ENCODE measurements at places on chromosomes 4 and X.

DNA sequence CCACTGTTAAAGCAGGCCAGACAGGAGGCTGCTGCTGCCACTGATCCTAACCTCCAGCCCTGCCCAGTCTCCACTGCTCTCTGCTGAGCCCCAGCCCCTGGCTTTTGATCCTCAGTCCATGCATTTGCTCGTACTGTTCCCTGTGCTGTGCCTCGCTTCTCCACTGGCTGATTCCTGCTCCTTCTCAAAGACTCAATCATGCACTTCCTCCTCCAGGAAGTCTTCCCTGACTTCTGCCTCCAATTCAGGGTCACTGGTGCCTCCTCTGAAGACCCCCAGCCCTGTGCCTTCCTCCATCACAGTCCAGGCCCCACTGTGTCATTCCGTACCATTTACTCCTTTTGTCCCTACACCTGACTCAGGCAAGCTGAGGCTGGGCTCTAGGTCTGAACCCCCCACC, 230.6 kb upstream of the PSAPL1 start:
- DNase-seq: no peak

GRCh38 chrX:150446995-150447394, 83.9 kb downstream of the MAMLD1 start:
- no peak for DNase-seq

DNA sequence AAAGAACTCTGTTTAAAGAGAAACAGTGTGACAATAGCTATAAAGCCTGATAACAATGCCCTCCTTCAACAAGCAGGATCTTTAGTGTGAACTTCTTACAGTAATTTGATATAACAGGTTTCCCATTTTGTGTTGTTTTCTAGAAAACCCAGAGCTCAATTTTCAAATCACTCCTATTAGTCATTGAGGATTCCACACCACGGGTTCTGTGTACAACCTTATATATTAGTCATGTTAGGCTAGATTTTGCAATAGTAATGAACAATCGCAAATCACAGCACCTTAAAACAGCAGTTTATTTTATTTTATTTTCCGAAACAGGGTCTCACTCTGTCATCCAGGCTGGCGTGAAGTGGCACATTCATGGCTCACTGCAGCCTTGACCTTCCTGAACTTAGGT, 1020.9 kb upstream of the INTU start:
- DNase-seq: no peak

GRCh38 chr4:55068522-55068921, 56.9 kb downstream of the KDR start:
- no peak for DNase-seq

DNA sequence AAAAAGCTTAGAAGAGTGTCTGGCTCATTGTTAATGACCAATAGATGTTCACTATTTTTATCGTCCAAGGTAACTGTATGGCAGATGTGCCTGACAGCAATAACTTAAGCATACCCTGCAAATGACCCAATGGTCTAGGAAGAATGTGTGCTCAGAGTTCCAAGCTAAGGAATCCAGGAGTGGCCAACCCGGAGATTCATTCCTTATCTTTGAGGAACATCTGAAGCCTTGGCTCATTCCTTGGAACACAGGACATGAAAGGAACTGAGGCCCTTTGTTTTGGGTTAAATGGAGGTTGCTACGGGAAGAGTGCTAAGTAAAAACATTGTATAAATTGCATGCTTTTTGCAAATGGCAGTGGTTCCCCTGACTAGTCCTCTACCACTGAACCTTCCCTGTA, 38.9 kb upstream of the EFNB1 start:
- no peak for DNase-seq

DNA sequence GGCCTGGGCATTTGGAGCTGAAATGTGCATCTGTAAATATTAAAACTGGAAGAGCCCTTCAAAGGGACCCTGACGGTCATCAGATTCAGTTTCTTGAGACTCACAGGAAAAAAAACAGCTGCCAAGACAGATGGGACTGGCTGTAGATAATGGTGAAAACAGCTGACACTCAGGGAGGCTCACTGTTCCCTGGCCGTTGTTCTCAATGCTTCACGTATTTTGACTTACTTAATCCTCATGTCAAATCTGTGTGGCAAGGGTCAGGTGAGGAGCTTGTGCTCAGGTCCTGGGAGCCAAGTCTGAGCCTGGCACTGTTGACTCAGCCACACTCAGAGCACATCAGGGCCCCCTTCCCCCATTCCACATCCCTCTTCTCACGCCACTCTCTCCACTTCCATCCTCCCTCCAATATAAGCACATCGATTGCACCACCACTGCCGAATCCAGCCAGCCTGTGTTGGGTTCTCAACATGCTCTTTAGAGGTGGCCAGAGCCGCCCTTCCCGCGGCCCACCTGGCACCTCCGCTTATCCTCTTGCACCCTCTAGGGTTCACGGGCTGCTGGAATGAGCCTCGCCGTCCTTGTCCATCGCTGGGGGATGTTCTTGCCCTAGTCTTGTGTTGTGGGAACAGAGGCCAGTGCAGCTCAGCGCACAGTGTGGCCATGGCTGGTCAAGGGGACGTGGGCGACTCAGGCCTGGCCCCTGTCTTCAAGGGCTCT, 40.1 kb downstream of the EVC start:
- no peak for DNase-seq

GRCh38 chr4:183314336-183314735, 5.7 kb downstream of the CLDN22 start:
- DNase-seq: no peak

DNA sequence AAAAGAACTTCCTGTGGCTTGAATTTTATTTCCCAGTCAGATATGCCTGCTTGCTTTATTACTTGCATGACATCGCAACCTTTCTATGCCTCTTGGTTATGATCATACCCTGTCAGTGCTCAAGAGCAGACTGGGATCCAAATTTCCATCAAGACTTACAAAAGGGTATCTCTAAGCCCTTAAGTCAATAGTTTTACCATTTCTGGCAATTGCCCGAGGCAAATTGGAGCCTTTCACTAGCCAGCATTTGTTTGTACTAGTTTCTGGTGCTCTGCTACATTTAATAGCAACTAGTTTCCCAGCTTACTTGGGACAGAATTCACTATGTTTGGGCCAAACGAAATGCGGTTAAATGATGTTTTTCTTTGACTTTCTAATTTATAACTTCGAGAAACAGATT, 73.2 kb upstream of the ITM2A start:
- no peak for DNase-seq

DNA sequence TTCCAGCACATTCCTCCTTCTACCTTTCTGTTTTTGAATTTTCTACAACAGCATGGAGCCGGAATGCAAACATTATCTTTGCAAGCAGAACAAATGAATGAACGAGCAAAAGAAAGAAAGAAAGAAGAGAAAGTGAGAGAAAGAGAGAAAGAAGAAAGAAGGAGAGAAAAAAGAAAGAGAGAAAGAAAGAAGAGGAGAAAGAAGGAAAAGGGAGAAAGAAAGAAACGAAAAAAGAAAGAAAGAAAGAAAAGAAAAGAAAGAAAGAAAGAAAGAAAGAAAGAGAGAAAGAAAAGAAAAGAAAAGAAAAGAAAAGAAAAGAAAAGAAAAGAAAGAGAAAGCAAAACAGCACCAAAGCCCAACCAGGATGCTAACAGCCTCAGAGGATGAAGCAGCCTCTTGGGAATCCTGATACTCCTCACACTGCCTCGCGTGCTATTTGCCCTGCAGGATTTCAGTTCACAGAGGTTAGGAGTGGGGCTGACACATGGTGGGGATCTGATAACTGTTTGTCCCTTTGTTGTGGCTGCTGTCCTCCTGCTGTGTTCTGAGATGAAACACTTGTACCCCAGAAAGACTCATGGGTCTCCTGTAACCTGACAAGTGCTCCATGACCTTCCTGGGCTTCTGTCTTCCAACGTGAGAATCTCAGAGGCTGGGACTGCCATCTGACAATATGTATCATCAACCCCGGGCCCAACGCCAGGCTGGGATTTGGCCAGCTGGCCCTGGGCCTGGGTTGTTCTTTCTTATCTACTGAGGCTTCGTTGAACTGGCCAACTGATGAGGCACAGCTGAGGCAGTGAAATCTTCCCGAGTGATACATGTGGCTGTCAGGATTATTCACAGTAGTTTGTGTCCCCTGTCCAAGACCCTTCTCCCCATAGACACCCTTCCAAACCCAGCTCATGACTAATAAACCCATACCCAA, 61.0 kb downstream of the SEPSECS start:
- DNase-seq: no peak

DNA sequence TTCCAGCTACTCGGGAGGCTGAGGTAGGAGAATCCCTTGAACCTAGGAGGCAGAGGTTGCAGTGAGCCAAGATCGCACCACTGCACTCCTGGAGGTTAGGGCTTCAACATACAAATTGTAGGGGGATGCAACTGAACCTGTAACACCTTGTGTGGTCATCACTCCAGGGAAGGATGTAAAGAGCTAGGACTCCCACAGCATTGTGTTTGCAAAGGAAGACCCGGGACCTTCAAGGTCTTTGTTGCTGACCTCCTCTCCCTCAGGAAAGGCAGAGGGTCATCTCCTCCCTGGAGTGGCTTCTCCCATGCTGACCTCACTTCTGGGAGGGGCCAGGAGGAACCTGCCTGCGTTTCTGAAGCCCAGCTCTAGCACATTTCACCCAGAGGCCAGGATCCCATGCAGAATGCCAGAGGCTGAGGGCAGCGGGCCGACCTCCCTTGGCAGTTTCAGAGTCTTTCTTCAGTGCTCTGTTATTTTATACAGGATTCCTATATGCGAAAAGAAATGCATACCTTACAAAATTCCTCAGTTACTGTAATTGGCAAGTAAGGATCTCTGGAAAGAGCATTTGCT, 80.2 kb downstream of the HTRA3 start:
- no peak for DNase-seq

GRCh38 chrX:30863974-30864373, 25.1 kb downstream of the TAB3 start:
- no peak for DNase-seq

DNA sequence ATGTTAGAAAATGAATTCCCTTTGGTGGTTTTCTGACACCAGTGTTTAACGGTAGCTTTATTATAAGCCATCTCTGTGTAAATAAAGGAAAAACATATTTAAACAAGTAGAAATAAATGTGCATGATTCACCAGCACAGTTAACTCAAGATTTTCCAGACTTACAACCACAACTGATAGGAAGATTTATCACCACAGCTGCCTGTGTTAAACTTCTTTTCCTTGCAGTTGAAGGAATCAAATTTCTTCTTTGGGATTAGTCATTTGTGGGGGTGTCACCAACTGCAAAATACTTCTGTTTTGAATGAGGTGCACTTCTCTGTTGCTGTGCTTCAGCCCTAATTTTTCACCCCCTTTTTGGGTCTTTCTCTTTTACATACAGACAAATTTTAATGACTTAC, 128.1 kb upstream of the STK26 start:
- DNase-seq: no peak

DNA sequence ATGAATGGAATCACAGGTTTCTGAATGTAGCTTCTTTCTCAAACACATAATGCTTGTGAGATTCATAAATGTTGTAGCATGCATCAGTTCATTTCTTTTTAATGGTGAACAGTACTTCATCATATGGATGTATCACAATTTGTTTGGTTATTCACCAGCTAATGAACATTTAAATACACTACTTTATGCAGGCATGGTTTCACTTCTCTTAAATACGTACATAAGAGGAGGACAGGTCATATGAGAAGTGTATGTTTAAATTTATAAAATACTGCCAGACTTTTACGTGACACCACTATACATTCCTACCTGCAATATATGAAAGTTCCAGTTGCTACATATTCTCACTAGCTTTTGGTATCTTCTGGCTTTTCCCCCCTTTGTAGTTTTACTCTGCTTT, 65.4 kb downstream of the ANKRD17 start:
- no peak for DNase-seq

GRCh38 chr4:73945674-73946449, 36.0 kb downstream of the PF4 start:
- DNase-seq: no peak

GRCh38 chr4:54548831-54549460, 108.8 kb upstream of the KIT start:
- no peak for DNase-seq

DNA sequence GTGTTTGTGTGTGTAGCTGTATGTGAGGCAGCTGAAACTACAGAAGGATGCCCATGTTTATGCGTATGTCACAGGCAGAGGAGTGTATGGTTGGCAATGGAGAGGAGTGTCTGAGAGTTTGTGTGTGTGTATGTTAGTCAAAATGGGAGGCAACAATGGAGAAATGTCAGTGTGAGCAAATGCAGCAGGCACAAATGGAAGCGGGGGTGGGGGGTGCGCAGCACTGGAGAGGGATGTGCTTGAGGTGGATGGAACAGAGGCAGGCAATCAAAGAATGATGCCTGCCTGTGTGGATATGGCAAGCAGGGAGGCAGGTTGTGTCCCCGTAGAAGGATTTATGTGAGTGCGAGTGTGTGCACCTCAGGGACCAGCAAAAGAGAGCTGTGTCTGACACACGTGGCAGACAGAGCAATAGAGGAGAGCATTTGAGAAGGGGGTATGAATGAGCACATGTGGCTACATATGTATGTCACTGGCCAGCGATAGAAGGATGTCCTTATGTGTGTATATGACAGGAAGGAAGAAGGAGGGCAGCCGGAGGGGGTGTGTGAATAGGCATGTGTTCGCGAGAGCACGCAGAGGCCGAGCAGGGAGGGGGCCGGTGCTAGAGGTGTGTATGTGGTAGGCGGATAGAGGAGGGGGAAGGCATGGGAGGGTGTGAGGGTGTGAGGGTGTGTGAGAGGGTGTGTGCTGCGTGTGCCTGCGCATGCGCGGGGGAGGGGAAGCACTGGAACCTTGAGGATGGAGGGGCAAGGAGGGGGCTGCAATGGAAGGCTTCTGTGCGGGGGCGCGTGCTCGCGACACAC, 1.1 kb downstream of the PJA1 start:
- peak; percentile 20 for DNase-seq

DNA sequence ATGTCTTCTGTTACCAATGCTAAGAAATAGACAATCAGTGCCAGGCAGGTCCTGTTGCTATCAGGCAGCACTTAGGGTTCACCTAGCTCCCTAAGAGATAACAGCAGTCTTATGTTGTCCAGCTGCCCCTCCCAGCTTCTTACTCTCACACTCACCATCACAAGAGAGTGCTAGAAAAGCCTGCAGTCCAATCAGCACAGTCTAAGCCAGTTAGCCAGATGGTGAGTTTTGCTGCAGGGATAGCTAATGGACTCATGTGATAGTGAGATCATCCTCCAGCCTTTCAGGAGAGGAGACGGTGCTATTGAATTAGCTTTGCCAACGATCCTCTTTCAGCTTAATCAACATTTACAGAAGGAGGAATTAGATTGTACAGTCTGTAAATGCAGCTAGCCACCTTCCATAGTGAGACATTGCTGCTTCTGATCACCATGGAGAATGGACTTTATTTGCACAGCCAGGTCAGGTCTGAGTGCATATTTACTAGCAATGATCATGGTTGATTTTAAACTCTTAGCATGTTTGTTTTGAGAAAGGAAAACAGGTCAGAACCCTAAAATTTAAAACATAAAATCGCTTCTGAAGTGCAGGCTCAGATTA, 438.3 kb downstream of the CENPC start:
- DNase-seq: no peak

DNA sequence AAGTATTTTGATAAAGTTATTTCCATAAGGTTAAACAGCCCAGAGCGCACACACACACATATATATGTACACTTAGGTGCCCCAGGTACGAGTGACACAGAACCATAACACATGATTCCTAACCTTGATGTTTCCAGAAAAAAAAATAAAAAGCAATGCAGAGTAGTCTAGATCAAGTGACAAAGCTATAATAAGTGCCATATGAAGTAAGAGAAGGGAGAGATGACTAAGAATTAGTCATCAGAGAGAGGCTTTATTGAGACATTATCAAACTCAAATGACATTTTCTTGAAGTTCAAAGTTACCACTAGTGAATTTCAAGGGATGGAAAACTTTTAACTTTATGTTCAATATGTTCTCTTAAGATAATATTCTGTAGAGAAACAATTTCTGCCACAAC, 215.0 kb downstream of the HTR2C start:
- DNase-seq: no peak

All from activated naive CD4-positive, alpha-beta T cell treated with anti-CD3 and anti-CD28 coated beads, Interleukin-2, amount 50 U/mL, for 72 hours (primary cell).